ENCODE measurements at places on chromosomes 16 and 17.

- DNase-seq: no peak
Observed at GRCh38 chr16:79018650-79019429, 581.7 kb downstream of the MAF start.

GRCh38 chr16:17313085-17313611, 157.6 kb downstream of the XYLT1 start:
- DNase-seq: peak; percentile 46

DNA sequence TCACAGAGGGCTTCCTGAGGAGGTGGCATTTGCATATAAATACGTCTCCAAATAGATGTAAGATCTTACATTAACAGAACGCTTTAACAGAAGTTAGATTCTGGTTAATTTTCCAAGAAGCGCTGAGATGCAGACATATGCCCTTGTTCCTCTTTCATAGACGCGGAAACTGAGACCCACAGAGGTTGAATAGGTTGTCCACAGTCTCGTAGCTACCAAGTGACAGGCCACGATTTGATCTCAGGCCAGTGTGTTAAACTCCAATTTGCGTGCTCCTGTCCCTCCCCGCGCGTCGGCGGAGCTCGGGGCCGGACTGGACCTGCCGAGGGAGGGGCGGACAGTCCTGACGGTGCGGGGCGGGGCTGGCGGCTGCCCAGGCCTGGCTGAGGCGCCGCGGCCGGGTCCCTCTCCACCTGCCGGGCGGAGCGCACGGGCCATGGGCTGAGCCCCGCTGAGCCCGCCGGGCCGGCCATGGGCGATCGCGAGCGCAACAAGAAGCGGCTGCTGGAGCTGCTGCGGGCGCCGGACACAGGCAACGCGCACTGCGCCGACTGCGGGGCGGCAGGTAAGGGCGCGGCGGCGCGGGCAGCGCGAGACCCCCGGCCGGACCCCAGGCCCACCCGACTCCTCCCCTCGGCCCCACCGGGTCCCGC, at the start of gene ADAP2:
TSS of gene ADAP2 (plus strand) at position 402 of the 653 bp plus-strand sequence. CDS start at position 472, 70 bp downstream.
- no peak for DNase-seq

DNA sequence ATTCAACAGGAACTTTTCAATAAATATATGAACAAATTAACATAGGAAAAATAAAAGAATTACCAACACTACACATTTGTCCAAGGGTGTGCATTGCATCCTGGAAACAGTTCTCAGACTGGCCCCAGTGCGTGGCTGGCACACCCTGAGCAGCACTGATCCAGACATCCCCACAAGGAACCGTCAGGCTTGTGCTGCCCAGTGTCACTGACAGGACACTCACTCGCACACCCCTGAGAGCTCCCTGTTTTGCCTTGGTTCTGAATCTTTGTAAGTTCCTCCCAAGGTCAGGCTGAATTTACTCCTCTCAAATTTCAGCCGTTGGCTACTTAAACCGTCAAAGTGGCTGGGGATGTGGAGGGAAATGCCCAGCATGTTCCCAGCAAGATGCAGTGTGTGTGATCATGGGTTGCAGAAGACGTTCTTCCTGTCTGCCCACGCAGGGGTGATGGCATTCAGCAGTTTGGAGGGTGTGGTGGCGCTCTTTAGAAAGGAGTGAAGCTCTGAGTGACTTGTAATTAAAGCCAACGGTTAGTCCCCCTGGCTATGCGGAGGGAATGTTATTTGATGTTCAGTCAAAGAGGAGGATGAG, 1.7 kb downstream of the MT2A start:
- peak; percentile 78 for DNase-seq

DNA sequence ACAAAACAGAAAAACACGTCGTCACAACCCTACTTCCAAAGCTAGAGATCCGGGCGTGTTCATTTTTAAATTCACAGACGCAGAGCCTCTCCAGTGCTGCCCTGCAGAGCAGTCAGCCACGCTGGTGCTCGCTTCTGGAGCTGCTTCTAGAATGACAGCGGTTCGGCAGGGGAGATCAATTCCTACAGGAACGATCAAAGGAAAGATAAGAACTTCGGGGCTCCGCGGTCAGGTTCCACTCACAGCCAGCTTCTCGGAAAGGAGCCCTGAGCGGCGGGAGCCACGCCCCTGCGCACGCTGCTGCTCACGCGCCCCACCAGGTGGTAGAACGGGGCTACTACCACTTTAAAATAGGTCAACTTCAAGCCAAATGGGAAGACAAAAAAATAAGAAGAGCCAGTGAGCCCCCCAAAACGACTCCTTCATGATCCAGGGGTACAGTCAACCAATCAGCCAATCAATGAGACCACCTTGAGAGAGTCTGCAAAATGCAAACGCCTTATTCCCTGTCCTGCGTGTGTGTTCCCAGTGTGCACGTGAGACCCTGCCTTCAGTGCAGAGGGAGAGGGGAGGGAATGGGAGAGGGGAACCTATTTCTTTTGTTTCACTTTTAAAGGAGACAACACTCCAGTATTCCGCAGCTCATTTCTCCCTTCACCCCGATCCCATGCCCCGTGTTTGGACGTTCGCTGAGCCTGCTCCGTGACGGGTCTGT, 209.7 kb downstream of the RBFOX3 start:
- DNase-seq: no peak

DNA sequence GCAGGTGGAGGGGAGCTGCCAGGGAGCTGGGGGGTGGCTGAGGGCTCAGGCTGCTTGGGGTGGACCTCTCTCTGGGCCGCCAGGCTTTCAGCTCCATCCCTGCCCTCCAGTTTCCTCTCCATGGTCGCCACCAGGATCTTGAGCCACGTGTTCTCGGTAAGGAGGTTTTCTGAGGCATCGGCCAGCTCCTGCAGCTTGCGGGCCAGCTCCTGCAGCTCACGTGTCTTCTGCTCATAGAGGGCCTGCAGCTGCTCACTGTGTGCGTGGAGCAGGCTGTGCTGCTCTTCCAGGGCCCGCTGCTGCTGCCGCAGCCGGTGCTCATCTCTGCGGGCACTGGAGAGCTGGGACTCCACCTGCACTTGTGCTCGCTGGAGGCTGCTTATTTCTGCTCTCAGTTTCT, 11.0 kb downstream of the SNN start:
- DNase-seq: no peak

DNA sequence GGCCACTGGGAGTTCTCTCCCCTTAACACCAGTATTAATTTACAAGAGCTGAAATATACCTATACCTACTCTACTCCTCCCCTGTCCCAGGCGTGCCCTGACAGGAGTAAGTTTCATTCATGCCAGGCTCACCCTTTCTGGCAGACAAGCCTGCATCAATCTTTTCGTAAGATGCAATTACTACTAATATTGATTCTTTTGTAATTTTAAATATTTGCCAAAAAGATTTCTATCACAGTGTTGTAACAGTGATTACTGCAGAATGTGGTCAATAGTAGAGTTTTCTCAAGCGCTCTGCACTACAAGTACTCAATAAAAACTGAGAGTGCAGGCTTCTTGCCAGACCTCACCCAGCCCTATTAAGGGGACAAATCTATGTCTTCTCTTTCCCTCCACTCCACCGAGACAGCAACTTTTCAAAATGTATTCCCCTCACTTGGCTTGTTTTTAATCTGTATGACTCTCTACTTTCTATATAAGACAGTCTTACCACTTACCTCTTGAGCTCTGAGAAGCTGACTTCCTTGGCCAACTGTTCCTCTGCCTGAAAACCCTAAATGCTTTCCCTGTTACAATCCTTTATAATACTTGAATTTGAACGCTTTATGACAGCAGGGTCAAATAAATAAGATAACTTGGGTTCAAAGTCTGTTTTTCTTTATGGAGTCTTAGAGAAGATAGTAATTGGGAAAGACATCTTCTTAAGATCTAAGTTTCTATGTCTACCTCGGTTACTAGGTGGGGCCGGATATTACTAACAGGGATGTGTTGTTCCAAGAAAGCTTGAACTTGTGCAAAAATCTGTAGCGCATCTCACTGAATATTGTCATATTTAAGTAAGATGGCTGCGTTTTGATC, at the start of gene TMIGD1:
TSS of gene TMIGD1 (minus strand) at position 555 of the 858 bp plus-strand sequence. CDS start 1,924 bp downstream, outside the sequence.
- DNase-seq: no peak

DNA sequence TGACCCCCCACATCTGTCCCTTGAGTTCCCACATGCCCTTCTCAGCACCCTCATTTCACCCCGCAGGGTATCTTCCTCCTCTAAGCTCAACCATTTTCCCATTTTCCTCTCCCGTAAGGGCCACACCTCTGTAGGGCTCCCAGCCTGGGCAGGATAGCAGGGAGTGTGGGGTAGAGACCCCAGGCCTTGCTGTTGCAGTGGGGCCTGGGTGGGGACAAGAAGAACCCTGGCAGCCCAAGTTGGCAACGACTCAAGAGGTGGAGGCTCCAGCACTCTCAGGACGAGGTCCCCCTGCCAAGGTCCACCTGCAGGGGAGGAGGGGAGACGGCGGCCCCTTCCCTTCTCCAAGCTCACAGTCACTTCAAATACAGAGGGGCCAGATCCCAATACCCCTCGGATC, 2.0 kb upstream of the TMEM92 start:
- DNase-seq: no peak

GRCh38 chr16:2295056-2295798, 27.3 kb upstream of the RNPS1 start:
- no peak for DNase-seq

- DNase-seq: no peak
Observed at GRCh38 chr17:80146121-80147034, 550 bp downstream of the EIF4A3 start.

DNA sequence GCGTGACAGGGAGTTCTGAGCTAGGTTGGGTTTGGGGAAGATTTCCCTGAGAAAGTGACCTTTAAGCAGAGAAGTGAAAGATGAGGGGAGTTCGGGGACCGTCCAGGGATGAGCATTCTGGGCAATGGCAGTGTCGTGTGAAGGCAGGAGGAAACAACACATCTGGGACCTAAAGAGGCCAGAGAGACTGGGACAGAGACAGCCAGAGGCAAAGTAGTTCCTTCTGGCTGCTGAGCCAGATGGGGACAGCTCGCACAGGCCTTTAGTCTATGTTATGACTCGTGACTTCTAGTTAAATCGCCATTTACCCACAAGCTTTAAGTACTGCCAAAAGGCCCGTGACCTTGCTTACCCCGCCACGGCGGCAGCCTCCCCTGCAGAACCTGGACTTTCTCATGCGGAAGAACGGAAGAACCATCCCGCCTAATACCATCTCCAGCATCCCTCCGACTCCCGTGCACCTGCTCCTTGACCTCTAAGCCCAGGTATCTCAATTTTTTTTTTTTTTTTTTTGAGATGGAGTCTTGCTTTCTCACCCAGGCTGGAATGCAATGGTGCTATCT, 8.5 kb upstream of the MED11 start:
- DNase-seq: no peak

- no peak for DNase-seq
Observed at GRCh38 chr17:39155654-39156053, 4.2 kb upstream of the PLXDC1 start.

All from AG04449 (cell line).